Nucleus accumbens (tissue), 56 donors: ENCODE measurements at places on chromosomes 11 and 22.

DNA sequence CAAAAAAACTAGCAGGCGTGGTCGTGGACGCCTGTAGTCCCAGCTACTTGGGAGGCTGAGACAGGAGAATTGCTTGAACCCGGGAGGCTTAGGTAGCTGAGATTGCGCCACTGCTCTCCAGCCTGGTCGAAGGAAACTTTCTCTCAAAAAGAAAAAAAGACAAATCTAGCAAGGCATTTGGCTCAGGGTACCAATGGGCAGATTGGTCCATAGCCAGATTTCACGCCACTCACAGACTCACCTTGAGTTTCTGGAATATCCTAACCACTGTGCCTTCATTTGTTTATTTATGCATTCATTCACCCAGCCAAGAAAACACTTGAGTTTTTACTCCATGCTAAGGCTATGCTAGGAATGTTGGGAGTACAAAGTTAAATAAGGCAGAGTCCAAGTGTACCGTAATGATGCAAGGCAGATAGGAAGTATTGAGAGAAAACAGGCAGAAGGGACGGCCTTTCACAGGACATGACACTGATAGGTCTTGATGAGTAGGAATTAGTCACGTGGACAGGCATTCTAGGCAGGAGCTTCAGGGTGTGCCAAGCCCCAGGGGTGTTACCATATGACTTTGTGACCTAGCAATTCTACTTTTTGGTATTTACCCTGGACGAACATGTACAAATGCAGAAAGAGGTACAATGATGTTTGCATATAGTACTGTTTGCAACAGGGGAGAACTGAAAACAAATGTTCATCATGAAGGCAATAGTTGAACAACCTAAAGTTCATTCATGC is 3.0 kb upstream of the PACSIN3 start:
- no peak for DNase-seq

DNA sequence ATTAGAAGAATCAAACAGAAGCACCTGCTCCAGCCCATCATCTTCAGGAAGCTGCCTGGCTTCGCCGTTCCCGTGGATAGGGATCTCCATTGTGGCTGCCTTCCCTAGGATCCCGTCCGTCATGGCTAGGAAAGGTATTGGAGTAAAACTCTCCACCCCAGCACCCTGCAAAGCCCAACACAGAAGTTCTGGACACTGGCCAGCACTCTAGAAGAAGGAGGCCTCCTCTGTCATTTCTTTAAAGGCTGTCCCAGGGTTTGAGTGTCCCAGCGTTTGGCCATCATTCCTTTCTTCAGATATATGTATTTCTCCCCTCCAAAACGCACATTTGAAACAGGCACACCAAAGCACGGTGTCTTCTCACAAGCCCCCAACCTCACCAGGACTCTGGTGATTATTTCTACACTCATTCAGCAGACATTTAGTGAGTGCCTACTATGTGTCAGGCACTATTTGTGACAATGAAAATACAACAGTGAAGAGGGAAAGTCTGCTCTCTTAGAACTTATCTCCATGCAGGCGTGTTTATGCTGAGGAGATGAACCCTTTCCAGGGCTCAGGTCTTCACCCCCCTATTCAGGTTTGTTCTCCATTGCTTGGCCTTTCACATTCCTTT is 724 bp downstream of the ARFIP2 start:
- no peak for DNase-seq

- DNase-seq, result no peak
These were observed 210.5 kb downstream of the CTTN start for GRCh38 chr11:70608568-70609470.

DNA sequence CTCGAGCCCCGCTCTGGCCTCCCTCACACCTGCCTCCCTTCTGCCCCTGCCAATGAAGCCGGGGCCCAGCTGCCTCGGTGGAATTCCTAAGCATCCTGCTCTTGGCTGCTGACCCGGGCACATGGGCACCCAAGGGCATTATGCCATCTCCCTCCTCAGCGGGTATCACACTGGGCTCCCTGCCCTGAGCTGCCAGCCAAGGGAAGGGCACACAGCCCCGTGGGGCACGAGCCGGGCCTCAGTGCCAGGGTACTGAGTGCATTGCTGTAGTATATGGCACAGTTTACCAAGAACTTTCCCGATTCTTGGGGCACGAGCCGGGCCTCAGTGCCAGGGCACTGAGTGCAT is 43.8 kb upstream of the JAM3 start:
- peak; percentile 52 for DNase-seq

DNA sequence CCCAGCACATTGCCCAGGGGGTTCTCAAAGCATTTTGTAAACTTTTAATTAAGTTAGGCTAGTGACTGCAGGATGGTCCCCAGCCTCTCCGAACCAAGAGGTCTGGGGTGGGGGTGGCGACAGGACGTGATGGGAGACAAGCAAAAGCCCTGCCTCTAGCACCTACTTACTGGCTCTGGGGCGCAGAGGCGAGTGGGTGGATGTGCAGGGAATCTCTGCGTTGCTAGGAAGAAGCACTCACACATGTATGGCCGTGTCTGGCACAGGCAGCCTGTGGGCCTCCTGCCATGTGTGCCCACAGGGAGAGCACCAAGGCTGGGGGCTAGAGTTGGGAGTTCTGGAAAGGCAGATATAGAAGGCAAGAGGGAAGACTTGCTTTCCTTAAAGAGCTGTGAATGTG is 6.3 kb downstream of the OPCML start:
- no peak for DNase-seq

DNA sequence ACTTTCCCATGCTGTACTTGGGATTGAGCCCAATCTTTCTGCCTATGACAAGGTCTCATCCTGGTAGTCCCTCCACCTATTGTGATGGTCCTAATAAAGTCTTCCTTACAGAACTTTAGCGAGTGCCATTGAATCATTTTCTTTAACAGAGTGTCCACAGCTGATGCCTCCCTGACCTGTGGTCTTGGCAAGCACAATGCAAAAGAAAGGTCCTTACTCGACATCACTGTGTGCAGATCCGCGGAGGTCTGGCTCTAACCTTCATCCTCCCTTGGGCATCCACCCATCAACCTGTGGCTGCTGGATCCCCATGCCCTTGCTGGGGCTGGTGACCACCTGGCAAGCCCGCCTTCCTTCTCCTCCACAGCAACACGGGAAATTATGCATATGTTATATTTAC is 1203.9 kb downstream of the TBC1D22A start:
- no peak for DNase-seq

DNA sequence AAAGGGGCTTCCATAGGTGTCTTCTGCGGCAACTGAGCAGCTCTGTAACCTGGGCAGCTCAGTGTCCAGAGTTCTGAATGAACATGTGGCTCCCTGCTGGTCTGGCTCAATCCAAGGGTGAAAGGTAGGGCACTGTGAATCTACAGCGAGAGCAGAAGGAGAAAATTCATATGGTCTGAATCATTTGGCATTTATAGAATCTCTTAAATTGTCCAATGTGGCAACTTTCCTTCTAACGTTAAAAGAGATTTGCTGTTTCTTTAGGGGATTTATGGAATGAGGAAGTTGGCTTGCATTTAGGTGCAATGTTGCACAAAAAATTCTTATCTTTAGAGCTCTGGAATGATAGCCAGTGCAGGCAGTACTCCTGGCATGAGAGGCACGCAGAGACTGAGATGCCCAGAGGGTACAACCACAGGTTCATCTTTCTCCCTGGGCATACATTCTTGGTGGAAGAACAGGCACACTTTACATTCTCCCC is 17.0 kb downstream of the ATXN10 start:
- no peak for DNase-seq

DNA sequence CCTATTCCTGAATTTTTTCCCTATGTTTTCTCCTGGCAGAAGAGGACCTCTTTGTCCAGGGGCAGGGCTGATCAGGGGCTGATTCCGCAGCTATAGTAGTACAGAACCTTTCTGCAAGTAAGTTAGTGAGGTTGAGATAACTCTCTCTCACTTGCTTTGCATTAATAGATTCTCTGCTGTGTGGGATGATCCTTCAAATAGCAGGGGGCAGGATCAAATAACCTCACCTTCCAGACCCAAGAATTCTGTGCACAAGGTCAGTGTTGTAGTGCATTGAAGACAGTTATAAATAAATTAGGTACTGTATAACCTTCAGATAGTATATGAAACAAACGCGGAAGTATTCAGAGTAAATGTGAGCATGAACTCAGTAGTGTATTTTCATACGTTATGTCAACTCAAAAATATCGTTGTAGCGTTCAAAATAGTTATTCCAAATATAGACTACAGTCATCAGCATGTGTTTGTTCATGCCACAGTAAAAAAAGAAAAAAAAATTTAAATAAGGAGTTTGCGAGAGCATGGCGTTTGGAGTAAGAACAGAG is 278 bp downstream of the MMP26 start:
- no peak for DNase-seq

GRCh38 chr22:36864454-36865215 is 3.8 kb downstream of the NCF4 start:
- no peak for DNase-seq

DNA sequence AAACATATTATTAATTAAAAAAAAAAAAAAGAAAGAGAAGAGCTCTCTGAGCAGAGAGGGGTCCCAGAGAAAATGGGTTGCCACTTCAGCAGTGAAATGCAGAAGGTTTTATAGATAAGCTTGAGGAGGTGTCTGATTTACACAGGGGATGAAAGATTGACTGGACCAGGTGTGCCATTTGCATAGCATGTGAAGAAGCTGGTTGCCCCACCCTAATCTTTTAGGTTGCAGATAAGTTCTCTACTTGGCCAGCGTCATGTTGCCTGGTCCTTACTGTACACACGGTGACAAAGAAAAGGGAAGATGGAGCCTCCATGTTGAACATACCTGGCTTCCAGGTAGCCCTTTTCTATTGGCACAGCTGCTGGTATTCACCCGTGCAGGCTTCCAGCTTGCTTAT is 41.4 kb downstream of the MS4A2 start:
- DNase-seq, result no peak

- no peak for DNase-seq
These were observed 5.5 kb downstream of the LIN7C start for GRCh38 chr11:27501100-27501499.

- DNase-seq, result no peak
These were observed 3.0 kb downstream of the ABTB2 start for GRCh38 chr11:34354782-34355181.

- DNase-seq, result no peak
These were observed 86.4 kb downstream of the DENND5A start for GRCh38 chr11:9178716-9179115.

GRCh38 chr11:20522536-20522935 is 76.9 kb upstream of the SLC6A5 start:
- no peak for DNase-seq
